CD4-positive, alpha-beta T cell treated with Interleukin-4 for 4 hours (primary cell): ENCODE measurements at places on chromosomes 13 and 19.

- DNase-seq, result no peak
Observed at GRCh38 chr19:49340069-49340864, 5.1 kb downstream of the CD37 start.

DNA sequence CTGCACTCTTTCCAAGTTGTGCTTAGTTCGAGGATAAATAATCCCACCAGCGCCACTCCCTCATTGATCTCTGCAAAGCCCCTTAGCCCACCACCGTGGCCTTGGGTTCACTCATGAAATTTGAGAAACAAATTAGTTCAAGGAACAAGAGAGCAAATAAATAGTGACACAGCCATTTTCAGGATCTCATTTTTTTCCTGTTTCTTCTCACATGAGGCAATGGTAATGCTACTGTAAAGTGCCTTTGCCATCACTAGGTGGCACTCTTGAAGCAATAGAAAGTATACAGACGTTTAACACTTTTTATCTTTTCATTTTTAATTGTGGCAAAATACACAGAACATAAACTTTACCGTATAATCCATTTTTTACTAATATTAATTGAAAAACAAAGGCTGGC lies 76.8 kb upstream of the ZNF835 start:
- DNase-seq, result no peak

DNA sequence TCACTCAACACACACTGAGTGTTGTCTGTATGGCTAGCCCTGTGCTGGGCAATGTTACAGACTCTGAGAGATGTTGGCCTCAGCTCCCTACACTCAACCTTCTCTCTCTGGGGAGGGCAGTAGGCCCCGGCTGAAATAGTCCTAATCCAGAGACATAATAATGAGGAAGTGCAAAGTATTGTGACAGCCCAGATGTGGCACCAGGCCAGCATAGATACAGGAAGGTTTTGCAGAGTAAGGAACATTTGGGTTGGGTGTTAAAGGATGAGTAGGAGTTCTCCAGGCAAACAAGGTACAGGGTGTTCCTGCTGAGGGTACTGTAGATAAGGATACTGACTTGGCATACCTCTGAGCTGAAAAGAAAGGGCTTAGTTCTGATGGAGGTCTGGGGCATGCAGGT lies 2.4 kb downstream of the LIN7B start:
- DNase-seq, result no peak

DNA sequence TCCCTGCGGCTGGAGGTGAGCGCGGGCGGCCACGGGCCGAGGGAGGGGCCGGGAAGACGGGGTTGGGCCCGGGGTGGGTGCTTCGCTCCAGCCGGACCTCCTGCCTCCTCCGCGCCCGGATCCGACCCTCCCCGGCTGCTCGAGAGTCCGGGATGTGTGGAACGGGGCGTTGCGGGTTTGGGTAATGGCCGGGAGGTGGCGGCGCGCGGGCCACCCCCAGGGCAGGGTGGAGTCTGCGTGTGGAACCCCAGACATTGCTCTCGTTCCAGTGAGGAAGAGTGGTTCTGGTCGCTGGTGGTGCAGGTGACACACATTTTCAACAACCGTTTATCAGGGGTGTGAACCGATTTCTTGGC lies 38.8 kb downstream of the ARHGEF7 start:
- DNase-seq, result peak; percentile 38

- DNase-seq, result no peak
Observed at GRCh38 chr19:28686756-28687155, 526.2 kb downstream of the UQCRFS1 start.

DNA sequence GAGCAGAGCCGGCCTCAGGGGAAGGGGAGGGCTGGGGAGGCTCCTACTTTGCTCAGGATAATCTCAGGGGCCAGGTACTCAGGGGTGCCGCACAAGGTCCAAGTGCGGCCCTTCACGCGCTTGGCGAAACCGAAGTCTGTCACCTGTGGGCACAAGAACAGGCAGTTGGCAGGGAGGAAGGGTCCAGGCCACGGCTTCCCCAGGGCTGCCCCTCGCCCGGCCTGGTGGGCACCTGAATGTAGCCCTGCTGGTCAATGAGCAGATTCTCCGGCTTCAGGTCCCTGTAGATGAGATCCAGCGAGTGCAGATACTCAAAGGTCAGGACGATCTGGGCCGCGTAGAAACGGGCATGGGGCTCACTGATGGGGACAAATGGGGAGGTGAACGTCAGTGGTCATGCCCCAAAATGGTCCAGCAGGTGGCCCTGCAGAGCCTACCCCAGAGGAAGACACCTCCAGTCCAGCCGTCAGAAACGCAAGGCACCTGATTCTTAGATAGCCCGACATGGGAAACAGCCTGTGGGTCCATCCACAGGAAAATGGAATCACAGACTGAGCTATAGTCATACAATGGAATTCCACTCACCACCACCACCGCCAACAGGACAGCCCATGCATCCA lies 7.1 kb upstream of the SAMD1 start:
- DNase-seq, result no peak

GRCh38 chr19:42942187-42942789 lies 5.3 kb upstream of the PSG7 start:
- DNase-seq, result no peak

GRCh38 chr13:22422023-22422422 lies 751.1 kb downstream of the FGF9 start:
- DNase-seq, result no peak

- no peak for DNase-seq
Observed at GRCh38 chr13:72963762-72964161, 95.0 kb upstream of the KLF5 start.

DNA sequence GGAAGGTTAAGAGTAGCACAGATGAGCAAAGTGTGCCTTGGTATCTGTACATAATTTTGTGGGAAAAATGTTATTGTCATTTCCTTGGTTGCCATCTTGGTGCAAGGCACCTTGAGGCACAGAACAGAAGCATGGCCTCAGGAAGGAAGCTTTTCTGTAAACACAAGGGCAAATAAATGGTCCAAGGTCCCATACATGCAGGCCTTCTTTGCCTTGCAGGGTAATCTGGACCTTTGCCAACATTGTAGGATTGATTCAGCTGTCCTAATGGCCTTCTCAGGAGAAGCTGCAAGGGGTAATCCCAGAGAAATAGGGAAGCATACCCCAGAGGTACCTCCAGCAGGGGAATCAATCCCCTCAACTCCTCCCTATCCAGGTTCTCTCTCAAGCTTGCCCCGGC lies 9.0 kb upstream of the MLLT1 start:
- DNase-seq, result no peak

GRCh38 chr19:50657222-50657669 lies 8.0 kb downstream of the C19orf81 start:
- no peak for DNase-seq

- peak; percentile 18 for DNase-seq
Observed at GRCh38 chr13:21625366-21625765, 21.4 kb upstream of the MICU2 start.

GRCh38 chr19:14556662-14557188 lies 15.1 kb downstream of the NDUFB7 start:
- DNase-seq, result peak; percentile 68

- no peak for DNase-seq
Observed at GRCh38 chr13:27293076-27293691, 22.6 kb downstream of the RASL11A start.

- peak; percentile 23 for DNase-seq
Observed at GRCh38 chr19:17473041-17473440, 2.7 kb downstream of the SLC27A1 start.

DNA sequence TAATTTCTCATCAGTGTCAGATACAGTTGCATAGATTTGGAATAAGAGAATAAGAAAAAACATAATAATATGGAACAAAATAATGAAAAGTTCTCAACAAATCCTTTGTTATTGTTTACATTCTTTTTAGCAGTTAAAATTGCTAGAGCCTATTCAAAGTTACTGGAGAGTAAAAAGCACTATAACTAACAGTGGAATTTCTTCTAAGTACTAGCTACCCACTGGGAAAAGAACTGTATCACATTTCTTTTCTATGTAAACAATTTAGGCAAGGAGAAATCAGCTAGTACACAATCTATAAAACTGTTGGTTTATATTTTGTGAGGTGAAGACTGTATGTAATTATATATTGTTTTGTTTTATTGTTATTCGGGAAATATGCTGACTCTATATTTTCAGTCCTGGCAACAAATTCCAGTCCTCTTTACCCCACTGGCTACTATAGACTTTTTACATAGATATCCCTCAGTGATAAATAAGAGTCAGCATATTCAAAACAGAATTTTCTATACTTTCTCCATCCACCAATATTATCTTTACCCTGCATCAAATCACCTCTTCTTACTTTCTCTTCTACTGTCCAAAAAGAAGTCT lies 222.0 kb downstream of the PCDH9 start:
- no peak for DNase-seq

- DNase-seq, result no peak
Observed at GRCh38 chr13:94480672-94481145, 1.2 kb upstream of the DCT start.
